ENCODE measurements at places on chromosomes 3 and 15.
A peak's percentile ranks its signal among the peaks of the same experiment; 100 is the strongest.

DNA sequence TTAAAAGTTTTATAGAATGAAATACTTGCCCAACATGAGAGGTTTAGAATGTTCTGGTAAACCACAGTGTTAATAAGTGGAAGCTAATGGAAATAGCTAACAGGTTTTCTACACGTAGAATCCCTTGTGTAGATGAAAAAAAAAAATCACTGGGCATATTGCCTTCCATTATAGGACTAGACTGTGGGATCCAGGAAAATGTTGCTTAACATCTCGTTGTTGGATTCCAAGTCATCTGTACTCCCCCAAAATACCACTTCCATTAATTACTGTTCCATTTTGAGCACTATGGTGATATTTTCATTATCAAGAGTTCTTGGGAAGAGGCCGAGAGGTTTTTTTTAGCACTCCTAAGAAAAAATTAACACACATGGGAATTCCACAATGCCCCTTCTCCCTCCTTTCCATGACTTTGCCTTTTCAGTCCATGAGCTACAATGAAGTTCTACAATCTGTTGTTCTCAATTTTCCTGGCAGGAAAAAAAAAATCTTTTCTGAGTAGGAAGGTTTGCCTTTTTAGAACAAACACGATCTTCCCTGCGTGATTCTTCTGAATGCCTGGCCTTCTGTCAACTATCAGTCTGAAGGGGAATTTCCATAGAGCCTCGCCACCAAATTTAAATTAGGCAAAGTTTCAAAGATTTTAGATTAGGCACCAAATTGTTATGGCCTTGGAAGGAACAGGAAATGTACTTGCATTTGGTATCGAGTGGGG, 74.4 kb upstream of the CTDSPL start:
- no peak for DNase-seq

DNA sequence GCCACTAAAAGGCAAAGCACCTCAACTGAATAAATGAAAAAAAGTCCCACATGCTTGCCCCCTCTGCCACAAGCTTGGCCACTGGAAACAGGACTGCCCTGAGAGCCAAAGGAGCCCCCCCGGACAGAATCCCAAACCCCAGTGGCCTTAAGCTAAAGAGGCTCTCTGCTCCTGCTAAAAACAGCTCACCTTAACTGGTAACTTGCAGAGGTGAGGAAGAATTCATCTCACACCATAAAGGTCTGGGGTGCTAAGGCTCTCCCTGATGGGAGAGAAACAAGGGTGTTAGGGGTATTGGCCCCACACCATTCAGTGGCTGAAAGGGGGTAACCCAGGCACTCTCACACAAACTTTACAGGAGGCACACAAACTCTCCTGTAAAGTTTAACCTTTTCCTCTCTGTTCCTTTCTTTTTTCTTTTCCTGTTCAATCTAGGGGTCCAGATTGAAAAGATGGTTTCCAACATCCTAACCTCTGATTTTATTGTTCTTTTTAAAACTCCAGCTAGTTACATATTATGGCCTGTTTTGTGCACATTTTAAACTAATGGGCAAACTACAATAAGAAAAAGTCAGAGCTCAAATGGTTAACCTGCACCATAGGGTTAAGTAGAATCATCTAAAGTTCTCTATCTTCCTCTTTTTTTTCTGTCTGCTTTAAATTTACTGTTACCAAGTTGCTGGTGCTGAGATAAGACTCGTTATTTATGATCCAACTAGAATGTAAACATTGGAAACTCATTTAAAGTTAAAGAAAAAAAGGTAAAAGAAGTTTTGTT, 19.9 kb downstream of the TRANK1 start:
- DNase-seq: no peak

DNA sequence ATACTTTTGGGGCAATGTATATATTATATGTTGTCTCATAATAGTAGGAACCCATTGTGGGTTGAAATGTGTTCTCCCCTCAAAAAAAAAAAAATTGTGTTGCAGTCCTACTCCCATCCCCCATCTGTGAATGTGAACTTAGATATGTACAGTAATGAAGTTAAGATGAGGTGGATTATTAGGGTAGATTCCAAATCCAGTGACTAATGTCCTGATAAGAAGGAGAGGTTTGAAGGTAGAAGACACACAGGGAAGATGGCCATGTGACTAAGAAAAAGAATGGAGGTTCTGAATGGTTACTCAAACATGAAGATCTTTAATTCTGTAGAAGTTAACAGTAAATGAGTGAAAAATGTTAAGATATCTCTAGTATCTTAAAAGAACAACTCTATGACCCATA, 3.0 kb upstream of the ATOSA start:
- no peak for DNase-seq

DNA sequence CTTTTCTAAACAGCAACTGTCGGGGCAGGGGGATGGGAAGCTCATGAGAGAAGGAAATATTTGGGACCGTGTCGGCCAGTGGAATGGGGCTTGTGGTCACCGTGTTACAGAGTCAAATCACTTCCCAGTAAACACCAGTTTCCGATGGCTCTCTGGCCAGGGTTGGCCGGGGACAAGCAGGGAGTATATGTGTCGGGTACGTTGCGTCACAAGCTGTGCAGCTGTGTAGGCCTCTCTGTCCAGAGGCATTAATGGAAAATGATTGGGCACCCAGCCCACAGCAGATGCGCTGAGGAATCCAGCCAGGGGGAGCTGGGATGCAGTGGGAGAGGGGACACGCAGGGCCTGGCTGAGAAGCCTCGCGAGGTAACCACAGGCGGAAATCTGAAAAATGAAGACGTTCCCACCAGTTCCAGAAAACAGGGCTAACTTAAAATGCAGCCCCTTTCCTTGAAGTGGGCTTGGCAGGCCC, 15.8 kb upstream of the ALDH1A3 start:
- DNase-seq: no peak

- no peak for DNase-seq
These were observed 178.5 kb downstream of the NR1D2 start for GRCh38 chr3:24123596-24123995.

- no peak for DNase-seq
These were observed 150.2 kb downstream of the CHST2 start for GRCh38 chr3:143269741-143270140.

GRCh38 chr3:119662604-119663373, 2.4 kb upstream of the POPDC2 start:
- no peak for DNase-seq

DNA sequence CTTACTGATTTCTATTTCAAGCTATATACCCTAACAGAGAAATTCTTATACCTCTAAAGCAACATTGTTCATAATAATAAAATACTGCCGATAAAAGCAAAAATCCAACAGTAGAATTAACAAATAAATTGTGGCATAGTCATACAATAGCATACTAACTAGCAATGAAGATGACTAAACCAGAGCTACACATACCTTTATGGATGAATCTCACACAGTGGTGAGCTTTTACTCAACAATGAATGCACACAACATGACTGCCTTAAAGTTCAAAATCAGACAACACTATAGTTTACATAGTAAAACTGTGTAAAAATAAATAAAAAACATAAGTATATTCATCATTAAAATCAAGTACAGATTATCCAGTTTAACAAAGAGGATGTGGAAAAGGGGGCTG, 99.1 kb downstream of the NR1I2 start:
- no peak for DNase-seq

GRCh38 chr3:66938338-66938963, 59.7 kb upstream of the KBTBD8 start:
- DNase-seq: peak; percentile 17

DNA sequence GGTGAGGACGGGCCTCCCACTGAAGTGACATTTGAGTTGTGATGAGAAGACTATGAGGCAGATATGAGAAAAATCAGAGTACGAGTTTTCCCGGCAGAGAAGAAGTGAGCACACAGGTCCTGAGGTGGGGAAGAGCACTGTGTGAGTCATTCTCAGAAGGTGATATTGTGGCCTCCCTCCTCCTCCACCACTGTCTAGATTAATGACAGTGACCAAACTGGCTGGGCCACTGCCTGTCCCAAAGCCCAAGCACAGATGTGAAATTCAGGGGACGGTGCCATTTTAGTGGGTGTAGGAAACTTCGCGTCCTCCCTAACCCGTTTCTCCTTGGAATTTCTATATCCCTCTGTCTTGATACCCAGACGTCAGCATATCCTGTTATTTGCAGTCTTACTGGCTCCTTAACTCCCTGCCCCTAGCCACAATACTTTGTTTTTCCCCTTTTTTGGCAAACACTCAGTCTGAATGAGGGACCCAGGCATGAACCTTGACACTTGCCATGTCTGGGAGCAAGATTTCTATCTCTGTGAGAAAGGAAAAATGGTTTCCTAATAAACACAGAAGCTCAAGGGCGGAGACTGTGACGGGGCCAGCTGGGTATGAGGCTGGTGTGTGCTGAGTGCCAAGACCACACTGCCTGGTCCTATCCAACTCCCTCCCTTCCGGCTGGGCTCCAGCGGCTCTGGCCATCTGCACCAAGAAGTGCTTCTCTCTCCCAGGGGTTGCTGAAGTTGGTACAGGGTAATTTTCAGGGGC, 15.2 kb downstream of the PRICKLE2 start:
- DNase-seq: no peak

DNA sequence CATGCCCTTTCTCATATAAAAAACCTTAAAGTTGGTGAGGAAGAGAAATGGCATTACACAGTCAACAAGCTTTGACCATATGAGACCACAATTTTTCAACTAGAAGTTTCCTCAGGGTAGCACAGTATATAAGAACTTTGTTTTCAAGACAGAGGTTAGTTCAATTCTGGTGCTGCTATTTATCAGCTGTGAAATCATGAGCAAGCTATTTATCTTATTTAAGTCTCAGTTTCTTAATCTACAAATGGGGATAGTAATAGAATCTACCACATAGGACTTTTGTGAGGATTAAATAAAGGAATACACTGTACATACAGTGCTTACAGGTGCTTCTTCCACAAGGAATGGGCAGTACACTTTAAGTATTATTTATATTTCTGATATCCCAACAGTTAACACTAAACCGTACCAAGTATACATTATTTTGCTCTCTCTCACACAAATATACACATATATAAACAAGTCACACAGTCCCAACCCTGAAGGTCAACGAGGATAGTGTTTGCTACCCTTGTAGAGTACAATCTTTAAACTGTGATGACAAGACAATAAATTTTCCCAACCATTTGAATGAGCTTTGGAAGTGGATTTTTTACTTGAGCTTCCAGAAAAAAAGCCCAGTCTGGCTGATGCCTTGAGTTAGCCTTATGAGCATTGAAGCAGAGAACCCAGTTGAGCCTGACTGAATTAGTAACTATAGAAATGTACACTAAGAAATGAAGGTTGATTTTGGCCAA, 178.8 kb downstream of the TNIK start:
- no peak for DNase-seq

DNA sequence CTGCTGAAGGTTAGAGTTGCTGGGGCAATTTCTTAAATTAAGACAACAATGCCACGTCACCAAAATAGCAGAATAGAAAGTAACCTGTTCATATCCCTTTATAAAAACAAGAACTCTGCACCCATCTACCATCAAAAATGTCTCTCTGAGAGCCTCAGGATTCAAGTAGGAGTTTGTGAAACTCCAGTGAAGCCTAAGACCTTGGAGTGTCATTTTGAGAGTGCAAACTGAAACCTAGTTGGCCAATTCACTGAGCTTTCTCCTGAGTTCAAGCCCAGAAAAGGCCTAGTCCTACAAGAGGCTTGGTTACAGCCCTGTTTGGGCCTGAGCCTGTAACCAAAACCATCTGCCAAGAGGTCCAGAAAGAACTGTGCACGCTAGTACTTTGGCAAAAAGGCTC, 335.1 kb downstream of the EFHB start:
- no peak for DNase-seq

DNA sequence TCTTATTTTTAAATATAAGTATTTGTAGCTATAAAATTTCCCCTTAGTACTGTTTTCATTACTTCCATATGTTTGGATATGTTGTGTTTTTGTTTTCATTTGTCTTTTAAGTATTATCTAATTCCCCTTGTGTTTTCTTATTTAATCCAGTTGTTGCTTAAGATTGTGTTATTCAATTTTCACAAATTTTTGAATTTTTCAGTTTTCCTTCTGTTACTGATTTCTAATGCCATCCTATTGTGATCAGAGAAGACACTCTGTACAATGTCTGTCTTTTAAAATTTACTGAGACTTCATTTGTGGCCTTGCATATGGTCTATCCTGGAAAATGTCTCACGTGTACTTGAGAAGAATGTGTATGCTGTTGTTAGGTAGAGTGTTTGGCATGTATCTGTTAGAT, 795.6 kb upstream of the CFAP20DC start:
- no peak for DNase-seq

- no peak for DNase-seq
These were observed 6.4 kb upstream of the SECISBP2L start for GRCh38 chr15:49052662-49053061.

DNA sequence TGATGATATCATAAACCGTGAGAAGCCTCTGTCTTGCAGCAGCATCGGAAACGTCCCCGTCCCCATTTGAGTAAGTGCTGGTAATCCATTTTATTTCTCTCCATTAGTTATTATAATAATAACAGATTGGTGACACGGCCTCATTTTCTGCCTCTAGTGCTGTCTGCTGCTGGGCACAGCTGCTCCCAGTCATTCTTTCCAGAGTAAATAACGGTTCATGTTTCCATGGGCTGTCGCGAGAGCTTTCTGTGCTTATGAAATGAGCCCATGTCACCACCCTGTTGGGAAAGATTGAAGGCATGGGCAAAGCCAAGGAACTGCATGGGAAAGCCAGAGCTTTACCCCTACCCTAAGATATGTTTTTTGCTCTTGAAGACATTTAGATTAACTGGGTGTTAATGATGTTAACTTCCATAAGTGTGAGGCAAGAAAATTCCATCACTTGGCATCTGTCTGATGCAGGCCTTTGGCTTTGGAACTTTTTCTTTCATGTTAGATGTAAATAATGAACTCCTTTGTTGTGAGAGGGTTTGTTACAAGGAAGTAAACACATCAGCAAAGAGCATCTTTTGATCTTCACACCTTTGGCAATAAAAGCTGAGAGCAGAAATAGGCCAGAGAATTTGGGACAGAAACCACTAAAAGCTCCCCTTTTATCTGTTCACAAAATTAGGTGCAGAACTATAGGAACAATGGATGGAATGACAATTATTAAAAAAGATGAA, 141.8 kb downstream of the FILIP1L start:
- DNase-seq: no peak

- DNase-seq: no peak
These were observed 42.5 kb downstream of the SETD2 start for GRCh38 chr3:47121409-47121808.

GRCh38 chr3:96169111-96169766, 645.2 kb upstream of the EPHA6 start:
- DNase-seq: no peak

GRCh38 chr3:10193692-10194327, 29.1 kb downstream of the IRAK2 start:
- no peak for DNase-seq

- no peak for DNase-seq
These were observed 72.8 kb upstream of the RBM5 start for GRCh38 chr3:50015918-50016317.

- no peak for DNase-seq
These were observed 35.5 kb downstream of the COLQ start for GRCh38 chr3:15486020-15486419.

DNA sequence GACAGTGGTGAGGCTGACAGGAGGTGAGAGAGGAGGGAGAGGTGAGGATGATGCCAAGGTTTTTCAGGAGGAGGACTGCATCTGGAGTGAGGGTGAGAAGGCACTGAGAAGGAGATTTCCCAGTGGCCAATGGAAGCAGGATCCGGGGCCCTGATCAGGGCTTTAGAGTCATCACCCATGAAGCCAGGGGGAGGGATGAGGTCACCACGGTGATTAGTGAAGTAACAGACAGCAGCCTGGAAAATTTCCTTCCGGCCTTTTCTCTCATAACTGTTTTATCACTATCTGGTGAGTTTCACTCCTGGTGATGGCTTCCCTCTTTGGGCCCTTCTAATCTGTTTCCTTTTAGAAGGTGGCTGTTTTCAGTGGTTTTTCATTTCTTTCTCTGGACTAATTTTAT, 80.5 kb upstream of the WNT5A start:
- no peak for DNase-seq

- no peak for DNase-seq
These were observed 843.6 kb upstream of the NECTIN3 start for GRCh38 chr3:110227991-110228390.

Measured in progenitor cell of endocrine pancreas (in vitro differentiated cells).